ENCODE measurements at places on chromosomes 4 and X.
A peak's percentile ranks its signal among the peaks of the same experiment; 100 is the strongest.

GRCh38 chr4:34187056-34187455, 2057.3 kb downstream of the ARAP2 start:
- DNase-seq: no peak

DNA sequence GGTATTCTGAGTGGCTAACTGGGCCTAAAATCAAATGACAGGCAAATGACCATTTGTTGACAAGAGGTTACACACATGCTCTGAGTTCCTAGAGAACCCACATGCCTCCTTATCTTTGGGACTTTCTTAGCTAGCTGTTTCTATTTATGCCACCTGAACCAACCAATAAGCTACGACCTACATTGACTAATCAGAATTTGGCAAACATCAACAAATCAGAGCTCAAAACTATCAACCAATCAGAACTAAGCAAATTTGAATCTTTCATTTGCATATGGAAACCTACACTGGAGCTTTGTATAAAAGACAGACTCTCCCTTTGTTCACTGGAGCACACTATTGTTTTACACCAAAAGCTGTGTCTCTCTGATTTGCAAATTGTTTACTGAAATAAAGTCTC, 192.0 kb downstream of the CXXC4 start:
- DNase-seq: no peak

DNA sequence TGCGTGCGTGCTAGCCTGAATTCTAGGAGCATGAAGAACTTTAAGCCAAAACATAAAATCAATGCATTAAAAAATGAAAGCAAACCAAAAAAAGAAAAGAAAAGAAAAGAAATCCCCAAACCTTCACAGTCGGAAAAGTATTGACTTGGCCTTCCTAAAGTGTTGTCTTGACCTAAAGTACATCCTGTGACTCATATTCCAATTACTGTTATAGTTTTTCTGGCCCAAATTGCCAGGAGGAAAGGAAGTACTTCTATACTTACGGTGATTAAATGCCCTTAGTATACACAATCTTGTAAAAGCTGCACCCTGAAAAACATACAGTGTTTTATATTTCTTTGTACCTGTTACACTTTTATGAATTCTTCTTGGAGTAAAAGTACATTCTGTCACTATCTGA, 512.8 kb downstream of the ANKRD50 start:
- DNase-seq: peak; percentile 65

- no peak for DNase-seq
These were observed 40.8 kb downstream of the HCCS start for GRCh38 chrX:11151799-11152559.

DNA sequence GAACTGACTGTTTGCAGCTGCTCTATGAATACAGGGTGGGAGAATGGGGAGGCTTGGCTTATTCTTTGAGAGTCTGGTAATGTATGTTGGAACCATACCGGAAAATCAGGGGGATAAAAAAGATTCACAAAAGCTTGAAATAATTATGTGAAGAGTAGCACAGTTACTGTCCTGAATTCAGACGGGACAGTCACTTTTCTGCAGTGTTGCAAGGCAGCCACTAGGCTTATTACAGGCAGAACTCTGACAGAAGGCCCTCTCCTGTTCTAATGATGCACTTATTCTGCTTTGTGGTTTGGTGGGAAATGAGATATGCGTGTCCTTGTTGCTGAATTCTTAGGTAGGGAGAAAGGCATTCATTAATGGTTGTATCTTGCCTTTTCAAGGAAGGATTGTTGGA, 37.2 kb downstream of the GUCY1B1 start:
- DNase-seq: peak; percentile 82

GRCh38 chrX:41481264-41482109, 34.3 kb downstream of the NYX start:
- no peak for DNase-seq

DNA sequence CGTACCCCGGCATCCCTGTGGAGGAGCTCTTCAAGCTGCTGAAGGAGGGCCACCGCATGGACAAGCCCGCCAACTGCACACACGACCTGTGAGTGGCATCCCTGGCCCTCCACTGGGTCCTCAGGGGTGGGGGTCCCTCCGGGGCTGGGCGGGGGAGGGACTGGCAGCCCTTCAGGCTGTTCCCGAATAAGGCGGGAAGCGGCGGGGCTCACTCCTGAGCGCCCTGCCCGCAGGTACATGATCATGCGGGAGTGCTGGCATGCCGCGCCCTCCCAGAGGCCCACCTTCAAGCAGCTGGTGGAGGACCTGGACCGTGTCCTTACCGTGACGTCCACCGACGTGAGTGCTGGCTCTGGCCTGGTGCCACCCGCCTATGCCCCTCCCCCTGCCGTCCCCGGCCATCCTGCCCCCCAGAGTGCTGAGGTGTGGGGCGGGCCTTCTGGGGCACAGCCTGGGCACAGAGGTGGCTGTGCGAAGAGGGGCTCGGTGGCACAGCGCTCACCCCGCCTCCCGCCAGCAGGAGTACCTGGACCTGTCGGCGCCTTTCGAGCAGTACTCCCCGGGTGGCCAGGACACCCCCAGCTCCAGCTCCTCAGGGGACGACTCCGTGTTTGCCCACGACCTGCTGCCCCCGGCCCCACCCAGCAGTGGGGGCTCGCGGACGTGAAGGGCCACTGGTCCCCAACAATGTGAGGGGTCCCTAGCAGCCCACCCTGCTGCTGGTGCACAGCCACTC, 13.7 kb downstream of the FGFR3 start:
- DNase-seq: no peak

- DNase-seq: no peak
These were observed 13.2 kb downstream of the FGA start for GRCh38 chr4:154577324-154577723.

- DNase-seq: no peak
These were observed 93.8 kb downstream of the SLC2A9 start for GRCh38 chr4:9927341-9928007.

DNA sequence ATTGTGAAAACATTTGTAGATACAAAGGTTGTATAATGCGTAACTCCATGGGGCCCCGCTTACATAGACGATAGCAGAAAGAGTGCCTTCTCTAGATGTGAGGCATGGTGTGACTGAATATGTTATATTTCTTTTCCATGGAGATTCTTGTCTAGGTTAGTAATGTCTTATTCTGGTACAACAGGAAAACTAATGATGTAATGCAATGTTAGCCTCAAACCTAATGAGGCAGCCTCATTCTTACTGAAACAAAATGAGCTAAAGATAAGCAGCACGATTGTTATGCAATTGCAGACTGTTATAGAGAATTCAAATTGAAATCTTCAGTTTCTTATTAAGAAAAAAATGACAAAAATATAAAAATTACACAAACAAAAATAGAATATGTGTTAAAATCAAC, 171.1 kb upstream of the ANKRD50 start:
- DNase-seq: peak; percentile 75

- DNase-seq: no peak
These were observed 2.4 kb upstream of the FGB start for GRCh38 chr4:154560419-154560801.

DNA sequence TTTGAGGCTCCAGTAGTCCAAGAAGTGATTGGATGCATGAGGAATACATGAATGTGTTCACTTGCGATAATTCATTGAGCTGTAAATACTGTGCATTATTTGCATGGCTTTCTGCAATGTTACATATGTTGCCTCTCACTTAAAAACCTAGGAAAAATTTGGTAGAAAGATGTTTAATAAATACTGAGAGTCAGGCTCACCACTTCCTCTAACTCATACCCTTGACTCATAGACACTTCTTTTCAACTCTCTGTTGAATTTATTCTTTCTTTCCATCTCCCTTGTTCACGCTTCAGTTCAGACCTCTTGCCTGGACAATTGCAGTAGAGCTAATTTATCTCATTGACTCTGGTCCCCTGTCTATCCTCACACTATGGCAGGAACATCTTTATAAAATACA, 35.8 kb upstream of the LEF1 start:
- peak; percentile 10 for DNase-seq

DNA sequence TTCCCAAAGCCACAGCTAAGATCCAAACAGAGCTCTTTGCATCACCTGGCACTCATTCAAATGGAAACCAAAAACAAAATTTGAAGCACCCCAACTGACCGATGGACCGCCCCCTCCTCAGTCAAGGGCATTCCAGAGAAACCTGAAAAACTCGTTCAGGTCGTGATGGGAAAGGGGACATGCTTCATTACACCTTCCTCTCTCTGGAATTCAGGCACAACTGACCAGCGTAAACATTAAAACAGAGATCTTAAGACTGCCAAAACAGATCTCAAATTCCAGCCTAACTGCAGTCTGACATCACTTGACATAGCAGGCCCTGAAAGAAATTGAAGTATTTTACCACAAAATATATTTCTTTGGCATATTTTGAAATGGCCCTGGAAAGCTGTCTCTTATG, 28.5 kb downstream of the PTTG2 start:
- DNase-seq: peak; percentile 28

DNA sequence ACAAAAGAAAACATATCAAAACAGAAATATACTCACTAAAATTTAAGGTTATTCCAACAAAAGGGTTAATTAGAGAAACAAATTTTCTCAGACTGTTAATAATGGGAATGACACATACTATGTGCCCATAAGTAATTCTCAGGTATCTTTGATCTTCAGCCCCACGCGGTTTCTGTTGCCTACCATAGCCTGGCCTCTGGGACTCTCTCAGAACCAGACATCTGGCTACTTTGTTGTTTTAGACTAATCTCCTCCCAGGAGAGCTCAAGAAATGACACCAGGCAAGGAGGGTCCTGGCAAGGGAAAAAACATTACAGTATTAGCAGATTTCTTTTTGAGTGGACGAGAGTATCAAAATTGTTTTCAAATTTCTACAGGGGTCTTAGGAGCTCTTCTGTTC, 43.7 kb downstream of the SLC10A7 start:
- no peak for DNase-seq

GRCh38 chr4:18630218-18631110, 608.9 kb upstream of the LCORL start:
- DNase-seq: no peak

GRCh38 chr4:763191-763810, 57.7 kb downstream of the PCGF3 start:
- DNase-seq: no peak

GRCh38 chr4:128519163-128519830, 231.7 kb upstream of the PGRMC2 start:
- peak; percentile 61 for DNase-seq

GRCh38 chr4:2291705-2292645, 30.1 kb upstream of the MXD4 start:
- no peak for DNase-seq

Measured in astrocyte (in vitro differentiated cells and primary cell).